ENCODE measurements at places on chromosomes 4 and X.

GRCh38 chr4:40934676-40935075 is 184.9 kb downstream of the NSUN7 start:
- no peak for DNase-seq

GRCh38 chr4:122086338-122087065 is 65.6 kb upstream of the BLTP1 start:
- no peak for DNase-seq

DNA sequence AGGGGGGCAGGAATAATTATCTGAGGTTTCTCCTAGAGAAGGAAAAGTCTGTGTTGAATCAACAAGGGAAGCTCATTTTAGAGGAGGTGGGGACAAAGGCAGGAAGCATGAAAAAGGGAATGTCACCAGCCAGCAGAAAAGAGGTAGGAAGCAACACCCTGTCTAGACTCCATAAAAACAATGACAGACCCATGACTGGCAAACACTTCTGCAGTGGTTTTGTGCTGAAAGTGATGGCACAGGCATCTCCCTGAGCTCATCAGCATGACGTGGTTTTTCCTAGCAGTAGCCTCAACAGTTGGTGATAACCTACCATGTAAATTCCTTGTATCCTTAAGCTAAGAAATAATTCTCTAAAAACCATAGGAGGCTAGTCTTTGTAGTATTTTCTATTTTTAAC is 110.7 kb upstream of the GALNT7 start:
- DNase-seq: no peak

DNA sequence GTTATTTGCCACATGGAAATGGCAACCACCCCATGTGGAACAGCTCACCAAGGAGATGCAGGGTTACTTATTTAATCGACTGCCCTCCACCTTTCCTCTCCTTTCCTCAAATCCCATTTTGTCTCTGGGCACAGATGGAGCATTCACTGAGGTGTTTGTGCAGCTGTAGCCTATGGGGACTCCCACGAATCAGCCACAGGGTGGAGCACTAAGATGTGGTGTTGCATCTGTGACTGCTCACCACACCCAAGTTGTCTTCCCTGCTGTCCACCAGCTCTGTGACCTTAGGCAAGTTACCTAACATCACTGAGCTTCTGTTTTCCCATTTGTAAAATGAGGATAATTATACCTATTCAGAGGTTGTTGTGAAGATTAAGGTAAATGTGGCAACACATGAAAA is 252.4 kb upstream of the CPEB2 start:
- peak; percentile 29 for DNase-seq

GRCh38 chr4:153816542-153816941 is 27.7 kb upstream of the SFRP2 start:
- DNase-seq: no peak

GRCh38 chrX:41733939-41734338 is 10.0 kb downstream of the GPR82 start:
- DNase-seq: no peak

- no peak for DNase-seq
Measured at GRCh38 chrX:71514367-71515037, 18.4 kb upstream of the OGT start.

DNA sequence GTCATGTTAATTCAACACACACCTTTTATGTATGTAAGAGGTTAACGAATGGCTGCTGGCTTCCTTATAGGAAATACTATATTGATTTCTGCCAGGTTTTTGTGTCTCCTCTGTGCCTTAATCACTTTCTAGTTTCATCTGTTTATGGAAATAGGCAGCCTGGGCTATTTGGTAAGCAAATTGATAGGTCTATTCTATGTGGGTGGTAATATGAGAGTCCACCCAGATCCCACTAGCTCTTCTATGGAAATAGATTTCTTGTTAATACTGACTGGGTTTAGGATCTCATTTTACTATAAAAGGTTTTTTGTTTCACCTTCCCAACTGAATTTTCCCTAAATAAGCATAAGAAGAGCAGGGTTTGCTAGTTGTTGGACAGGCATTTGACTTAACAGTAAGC is 4.1 kb downstream of the BMX start:
- no peak for DNase-seq

DNA sequence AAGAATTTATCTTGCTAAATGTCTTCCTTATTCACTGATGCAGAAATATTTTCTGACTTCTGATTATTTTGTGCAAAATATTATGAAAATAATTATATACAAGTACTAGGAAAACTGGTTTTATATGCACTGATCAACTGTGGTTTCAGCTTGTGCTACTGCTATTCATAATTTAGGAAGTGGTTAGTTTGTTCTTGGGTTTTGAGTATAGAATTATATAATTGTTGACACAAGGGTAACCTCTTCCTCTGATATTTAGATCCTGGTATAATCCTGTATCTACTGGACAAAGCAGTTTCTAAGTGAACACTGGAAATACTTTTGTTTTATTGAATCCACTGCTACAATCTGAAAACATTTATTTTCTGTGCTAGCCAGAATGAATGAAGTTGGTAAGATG is 182.8 kb downstream of the PDGFC start:
- no peak for DNase-seq

DNA sequence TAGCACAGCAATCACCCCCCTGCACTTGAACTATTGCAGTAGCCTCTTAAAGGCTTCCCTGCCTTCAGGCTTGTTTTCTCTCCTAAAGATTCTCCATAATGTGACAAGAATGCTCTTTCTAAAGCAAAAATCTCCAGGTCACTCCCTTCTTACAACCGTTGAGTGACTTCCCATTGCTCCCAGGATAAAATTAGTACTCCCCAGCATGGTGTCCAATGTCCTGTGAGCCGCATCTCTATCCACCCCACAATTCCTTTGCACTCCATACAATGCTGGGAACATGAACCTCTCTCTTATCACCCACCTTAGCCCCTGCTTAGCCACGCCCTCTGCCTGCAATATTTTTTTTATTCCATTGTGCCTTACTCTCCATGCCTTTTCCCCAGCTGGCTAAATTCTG is 85.7 kb upstream of the SHISA3 start:
- DNase-seq: no peak

DNA sequence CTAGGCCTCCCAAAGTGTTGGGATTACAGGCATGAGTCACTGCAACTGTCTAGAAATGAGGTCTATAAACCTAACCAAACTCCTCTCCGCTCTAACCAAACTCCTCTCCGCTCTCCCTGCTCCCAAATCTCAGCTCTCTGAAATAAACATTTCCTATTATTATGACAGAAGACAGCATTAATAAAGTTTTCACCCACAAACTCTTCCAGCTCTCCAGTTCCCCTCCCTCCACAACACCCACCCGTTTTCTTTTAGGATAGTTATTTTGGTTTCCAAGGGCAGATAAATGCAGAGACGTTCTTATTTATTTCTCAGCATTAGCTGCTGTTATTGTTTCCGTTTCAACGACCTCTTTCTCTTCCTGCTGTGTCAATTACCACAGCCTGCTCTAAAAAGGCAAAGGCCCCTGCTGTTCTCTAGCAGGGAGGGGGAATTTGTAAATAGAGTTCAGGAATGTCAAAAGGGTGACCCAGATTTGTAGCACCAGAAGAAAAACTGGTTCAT is 13.3 kb upstream of the SCD5 start:
- DNase-seq: no peak

GRCh38 chr4:104128850-104129213 is 365.9 kb downstream of the CXXC4 start:
- no peak for DNase-seq

DNA sequence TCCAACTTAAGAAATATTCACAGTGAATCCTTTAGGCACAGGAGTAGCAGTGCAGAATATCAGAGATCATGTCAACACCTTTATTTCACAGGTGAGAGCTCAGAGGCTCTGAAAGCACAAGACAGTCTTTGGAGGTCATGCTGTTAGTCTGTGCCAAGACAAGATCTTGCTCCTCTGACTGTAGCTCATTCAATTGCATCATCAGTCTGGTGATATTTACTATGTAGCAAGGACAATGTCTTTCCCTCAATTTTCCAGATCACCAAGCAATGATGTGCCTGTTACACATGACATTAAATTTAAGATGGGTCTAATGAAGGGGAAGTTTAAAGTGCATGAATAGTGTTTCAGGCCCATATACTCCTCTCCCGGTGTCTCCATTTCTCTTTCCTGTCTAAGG is 277.5 kb downstream of the IL15 start:
- DNase-seq: peak; percentile 60

DNA sequence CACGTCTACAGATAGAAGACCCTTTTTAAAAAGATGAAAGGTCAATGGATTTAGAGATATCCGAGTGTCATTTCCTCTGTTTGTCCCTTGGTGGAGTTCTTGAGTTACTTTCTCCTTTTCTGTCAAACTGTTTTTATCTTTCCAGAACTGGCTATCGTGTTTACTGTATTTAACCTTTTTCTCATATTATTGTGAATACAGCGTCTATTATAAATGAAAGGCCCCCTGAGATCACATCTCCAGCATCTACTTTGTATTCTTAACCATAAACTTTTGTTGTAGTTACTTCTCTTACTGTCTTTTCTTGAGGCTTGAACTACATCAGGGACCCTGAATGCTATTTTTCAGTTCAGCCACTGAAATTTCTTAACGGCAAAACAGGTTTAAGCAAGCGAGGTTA is 4.0 kb upstream of the PCDH7 start:
- peak; percentile 80 for DNase-seq

- DNase-seq: no peak
Measured at GRCh38 chr4:46878641-46879040, 30.4 kb downstream of the COX7B2 start.

DNA sequence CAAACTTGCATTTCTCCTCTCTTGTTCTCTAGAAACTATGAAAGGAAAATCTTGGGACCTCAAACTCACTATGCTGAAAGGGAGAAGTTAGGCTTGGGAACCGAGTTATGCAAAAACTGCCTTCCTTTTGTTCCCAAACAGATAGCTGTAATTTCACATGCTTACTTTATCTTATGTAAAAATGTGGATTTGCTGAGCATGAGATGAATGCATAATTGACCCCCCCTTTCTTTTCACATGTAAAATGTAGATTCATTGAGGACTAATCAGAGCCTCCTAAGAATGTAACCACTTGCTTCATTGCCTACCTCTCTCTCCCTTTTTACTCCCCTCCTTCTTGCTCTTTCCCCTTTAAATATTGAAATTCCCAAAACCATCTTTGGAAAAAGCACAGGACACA is 18.0 kb downstream of the TBC1D9 start:
- DNase-seq: no peak

- no peak for DNase-seq
Measured at GRCh38 chr4:41687971-41688370, 60.6 kb downstream of the PHOX2B start.

DNA sequence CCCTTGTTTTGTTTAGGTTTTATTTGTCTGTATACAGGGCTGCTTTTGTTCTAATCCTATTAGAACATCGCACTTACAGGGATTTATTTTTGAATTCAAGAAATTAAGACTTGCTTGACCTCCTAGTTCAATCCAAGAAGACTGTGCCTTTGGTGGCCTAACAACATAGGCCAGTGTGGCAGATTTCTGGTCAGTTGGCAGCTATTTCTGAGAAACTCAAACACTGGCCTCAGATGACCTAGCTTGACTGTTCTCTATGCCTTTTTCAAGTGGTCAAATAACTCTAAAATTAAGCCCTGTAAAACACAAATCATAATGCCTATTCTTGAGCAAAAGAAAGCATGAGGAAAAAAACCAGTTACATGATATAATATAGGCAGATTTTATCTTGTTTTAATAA is 89.3 kb upstream of the GPR34 start:
- peak; percentile 3 for DNase-seq

GRCh38 chr4:130233377-130234047 is 1137.6 kb downstream of the C4orf33 start:
- peak; percentile 45 for DNase-seq

GRCh38 chrX:37785569-37785968 is 5.7 kb downstream of the CYBB start:
- DNase-seq: no peak

DNA sequence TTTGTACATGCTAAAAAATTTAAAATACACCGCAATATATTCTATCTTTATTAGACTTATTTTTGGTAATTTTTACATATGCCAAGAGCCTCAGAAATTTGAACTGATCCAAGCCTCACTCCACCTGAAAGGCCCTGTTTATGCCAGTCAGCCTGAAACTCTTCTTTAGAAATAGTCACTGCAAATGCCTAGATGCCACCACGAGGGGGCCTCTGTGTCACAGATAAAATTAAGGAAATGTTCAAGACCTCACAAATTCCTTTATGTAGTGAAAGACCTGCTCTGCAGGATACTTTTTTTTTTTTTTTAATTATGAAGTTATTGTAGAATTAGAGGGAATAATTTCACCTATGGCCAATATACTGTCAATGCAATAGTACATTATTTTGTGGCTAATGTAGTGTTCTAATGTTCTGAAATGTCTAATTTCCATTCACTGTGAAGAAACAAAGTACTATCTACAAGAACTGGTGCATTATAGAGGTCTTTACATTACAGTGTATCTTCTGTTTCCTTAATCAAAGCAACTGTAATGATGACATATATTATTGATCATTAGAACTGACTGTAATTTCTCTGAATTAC is 69.8 kb downstream of the DTHD1 start:
- DNase-seq: peak; percentile 32

- DNase-seq: no peak
Measured at GRCh38 chrX:143306991-143307937, 210.0 kb downstream of the SPANXN3 start.

GRCh38 chr4:116573540-116573939 is 511.8 kb downstream of the TRAM1L1 start:
- DNase-seq: no peak

- no peak for DNase-seq
Measured at GRCh38 chrX:127038065-127038464, 218.5 kb downstream of the PRR32 start.

DNA sequence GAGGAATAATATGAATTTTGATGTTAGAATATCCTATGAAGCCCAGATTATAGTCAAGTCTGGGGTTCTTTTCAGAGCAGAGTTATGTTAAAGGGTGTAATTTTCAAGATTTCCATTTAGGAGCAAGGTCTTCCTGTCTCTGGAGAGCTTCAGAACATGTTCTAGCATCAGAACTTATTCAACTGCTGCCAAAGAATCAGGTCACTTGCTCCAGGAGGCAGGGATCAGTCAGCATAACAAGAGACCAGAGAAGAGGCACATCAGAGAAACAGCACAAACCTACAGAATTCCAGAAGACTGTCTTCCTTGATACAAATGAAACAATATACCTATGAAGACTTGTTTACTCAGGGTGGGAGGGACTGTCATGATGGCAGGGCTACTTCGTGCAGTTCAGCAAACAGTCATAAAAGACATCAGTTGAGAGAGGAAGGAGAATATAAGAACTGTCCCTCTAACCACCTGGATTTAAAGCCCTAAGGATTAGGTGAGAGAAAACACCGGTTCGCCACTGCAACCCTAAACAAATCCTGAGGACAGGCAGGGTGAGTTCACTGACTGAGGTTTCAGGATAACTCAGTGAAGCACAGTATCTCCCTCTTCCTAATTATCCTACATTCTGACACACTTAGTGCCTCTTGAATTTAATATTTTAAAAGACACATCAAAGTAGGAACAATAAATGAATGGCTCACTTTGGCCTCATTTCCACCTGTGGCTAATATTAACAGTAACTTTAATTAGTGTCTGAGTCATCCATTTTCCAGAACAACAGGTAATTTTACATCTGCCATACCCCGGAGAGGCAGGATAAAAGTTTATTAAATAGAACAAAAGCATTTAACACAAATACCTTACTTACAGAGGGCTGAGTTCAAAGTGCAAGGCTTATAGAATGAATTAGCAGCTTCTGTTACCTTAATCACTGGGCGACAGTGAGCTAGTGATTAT is 93.0 kb downstream of the HDAC8 start:
- DNase-seq: no peak

- no peak for DNase-seq
Measured at GRCh38 chr4:53629296-53629695, 38.0 kb upstream of the LNX1 start.
